Psoas muscle (tissue), 8 donors: ENCODE measurements at places on chromosomes 1 and 21. TPM values are rescaled to one million over a fixed set of nuclear protein-coding genes. Genes with fewer than 3 reads are reported as not detected.

DNA sequence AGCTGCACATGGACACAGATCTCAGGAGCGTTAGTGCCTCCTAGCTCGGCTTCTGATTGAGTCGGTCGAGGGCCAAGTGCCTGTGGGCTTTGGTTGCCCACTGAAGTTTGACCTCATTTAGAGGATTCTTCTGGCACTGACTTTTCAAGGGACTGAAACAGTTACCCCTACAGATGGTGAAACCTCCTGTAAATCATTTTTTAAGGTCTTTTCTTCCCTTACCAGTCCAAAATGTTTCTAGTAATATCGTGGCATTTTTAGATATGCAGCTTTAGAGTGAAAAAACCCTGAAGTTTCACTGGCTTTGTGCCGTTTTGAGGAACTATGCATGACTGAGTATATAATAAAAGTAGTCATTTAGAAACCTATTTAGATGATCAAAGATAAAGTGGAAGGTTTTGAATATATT lies 34.7 kb upstream of the L1TD1 start:
- H3K4me1 ChIP-seq = no peaks in the 10 kb centered on the region
- no peak for DNase-seq
- no peak overlapping the region for H3K27ac ChIP-seq
- no peaks in the 10 kb centered on the region for H3K36me3 ChIP-seq
- no peak overlapping the region for H3K4me3 ChIP-seq
- H3K27me3 ChIP-seq = no peaks in the 10 kb centered on the region

GRCh38 chr1:18284805-18285537 lies 177.4 kb downstream of the IGSF21 start:
- no peak overlapping the region for H3K4me3 ChIP-seq
- H3K36me3 ChIP-seq = no peaks in the 10 kb centered on the region
- no peaks in the 10 kb centered on the region for H3K4me1 ChIP-seq
- H3K27me3 ChIP-seq = peaks cover 12% of the 10 kb centered on the region

GRCh38 chr1:15684468-15685291 lies 560 bp downstream of the PLEKHM2 start:
- peak overlapping the region; percentile 97 for H3K4me3 ChIP-seq
- H3K36me3 ChIP-seq = peaks cover 4% of the 10 kb centered on the region
- peak overlapping the region; percentile 96 for H3K27ac ChIP-seq
- no peaks in the 10 kb centered on the region for H3K27me3 ChIP-seq
- peak; percentile 59 for DNase-seq

DNA sequence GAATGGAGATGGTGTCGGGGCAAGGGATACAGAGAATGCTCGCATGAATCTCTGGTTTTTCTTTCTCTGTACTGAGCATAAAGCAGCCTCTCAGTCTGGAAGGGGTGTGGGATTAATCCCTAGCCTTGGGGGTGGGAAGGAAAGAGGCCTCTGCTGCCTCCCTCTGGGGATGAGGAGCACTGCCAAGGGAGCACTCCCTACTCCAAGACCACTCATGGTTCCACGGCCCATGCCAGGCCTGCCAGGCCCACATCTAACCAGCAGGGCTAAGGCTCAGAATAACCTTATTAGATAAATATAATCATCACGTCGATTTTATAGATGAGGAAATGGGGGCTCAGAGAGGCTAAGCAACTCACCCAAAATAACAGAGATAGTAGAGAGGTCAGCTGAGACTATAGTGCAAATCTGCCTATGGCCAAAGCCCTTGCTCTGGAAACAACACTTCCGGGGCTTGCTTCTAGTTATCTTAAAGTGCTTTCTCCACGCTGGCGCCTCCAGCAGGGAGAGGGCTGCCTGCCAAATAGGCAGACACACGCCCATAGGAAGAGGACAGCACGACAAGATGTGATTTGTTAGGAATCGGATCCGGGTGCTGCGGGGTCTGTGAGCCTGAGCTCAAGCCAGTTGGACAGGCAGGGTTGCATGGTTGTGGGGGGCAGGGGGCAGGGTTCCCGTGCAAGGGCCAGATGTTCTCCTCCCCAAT lies 522 bp downstream of the TEX35 start:
- no peak for DNase-seq
- no peak overlapping the region for H3K27ac ChIP-seq
- H3K36me3 ChIP-seq = no peaks in the 10 kb centered on the region
- no peaks in the 10 kb centered on the region for H3K27me3 ChIP-seq
- no peaks in the 10 kb centered on the region for H3K4me1 ChIP-seq
- H3K4me3 ChIP-seq = no peak overlapping the region

DNA sequence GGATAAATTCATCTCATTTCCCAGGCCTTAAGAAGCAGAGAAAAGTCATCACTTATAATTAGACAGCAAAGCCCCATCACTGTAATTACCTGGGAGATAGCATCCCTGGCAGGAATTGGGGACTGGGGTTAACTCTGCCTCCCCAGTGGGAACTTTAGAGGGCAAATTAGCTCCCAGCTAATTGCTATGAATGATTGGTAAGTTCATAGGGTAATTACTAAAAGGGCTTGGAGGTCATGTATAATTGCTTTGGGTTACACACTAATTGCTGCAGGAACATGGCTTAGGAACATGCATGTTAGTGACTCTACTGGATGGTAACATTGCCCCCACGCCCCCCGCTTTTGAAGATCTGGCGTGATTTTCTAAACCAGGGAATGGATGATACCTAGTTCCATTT lies 64.8 kb downstream of the UBE2T start:
- H3K4me1 ChIP-seq = no peaks in the 10 kb centered on the region
- no peak overlapping the region for H3K4me3 ChIP-seq
- H3K27ac ChIP-seq = no peak overlapping the region
- no peaks in the 10 kb centered on the region for H3K36me3 ChIP-seq
- H3K27me3 ChIP-seq = no peaks in the 10 kb centered on the region

DNA sequence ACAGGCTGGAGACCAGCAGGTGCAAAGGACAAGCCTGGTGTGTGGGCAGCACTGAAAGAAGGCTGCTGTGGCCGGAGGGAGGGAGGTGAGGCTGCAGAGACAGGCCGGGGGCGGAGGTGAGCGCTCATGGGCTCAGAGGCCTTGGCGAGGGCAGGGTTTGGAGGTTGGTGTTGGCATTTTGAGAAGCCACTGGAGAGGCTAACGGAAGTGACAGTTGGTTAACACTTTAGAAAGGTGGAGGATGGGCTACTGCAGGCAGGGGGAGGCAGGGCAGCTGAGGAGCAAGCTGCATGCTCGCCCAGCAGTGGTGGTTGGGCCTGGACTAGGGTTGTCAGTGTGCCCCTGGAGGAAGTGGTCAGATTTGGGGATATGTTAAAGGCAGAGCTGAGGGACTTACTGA lies 37.5 kb downstream of the QSOX1 start:
- no peaks in the 10 kb centered on the region for H3K4me1 ChIP-seq
- no peak overlapping the region for H3K27ac ChIP-seq
- H3K27me3 ChIP-seq = no peaks in the 10 kb centered on the region

- no peaks in the 10 kb centered on the region for H3K36me3 ChIP-seq
- no peaks in the 10 kb centered on the region for H3K27me3 ChIP-seq
- DNase-seq = no peak
- H3K4me3 ChIP-seq = no peak overlapping the region
- no peak overlapping the region for H3K27ac ChIP-seq
Observed at GRCh38 chr1:211336161-211336560, 9.5 kb downstream of the TRAF5 start.

The MIXL1 gene
- total RNA-seq = not detected

The KCNE2 gene
- total RNA-seq = 0.42 TPM

The OR6N2 gene
- not detected for total RNA-seq
